Stimulated activated CD4-positive, alpha-beta T cell treated with anti-CD3 and anti-CD28 coated beads, Interleukin-1b, Interleukin-23, amount 100 ng/mL, for 1 hour (primary cell): ENCODE measurements at places on chromosomes 13 and 19.

GRCh38 chr13:51976423-51976822 lies 34.8 kb downstream of the ATP7B start:
- no peak for DNase-seq

GRCh38 chr13:73338389-73338788 lies 279.6 kb downstream of the KLF5 start:
- no peak for DNase-seq

- DNase-seq, result no peak
These were observed 302.9 kb downstream of the ITGBL1 start for GRCh38 chr13:101755228-101755887.

GRCh38 chr13:72290962-72291681 lies 424.1 kb upstream of the DACH1 start:
- DNase-seq, result no peak

GRCh38 chr13:59690857-59691500 lies 472.7 kb downstream of the DIAPH3 start:
- no peak for DNase-seq

- peak; percentile 98 for DNase-seq
These were observed at the start of gene CIC for GRCh38 chr19:42268704-42269477. TSS of gene CIC (plus strand) at chr19:42269252. CDS start at chr19:42271784, 2,532 bp downstream.

- peak; percentile 99 for DNase-seq
These were observed at the start of gene HNRNPL for GRCh38 chr19:38849860-38850435. TSS of gene HNRNPL (minus strand) at chr19:38849986. CDS start at chr19:38849966, 20 bp downstream.

GRCh38 chr13:41008349-41008980 lies 10.7 kb downstream of the ELF1 start:
- no peak for DNase-seq

GRCh38 chr19:39937787-39938186 lies 3.4 kb upstream of the FCGBP start:
- DNase-seq, result no peak
